Islet precursor cell (in vitro differentiated cells): ENCODE measurements at places on chromosomes 11 and 22.

DNA sequence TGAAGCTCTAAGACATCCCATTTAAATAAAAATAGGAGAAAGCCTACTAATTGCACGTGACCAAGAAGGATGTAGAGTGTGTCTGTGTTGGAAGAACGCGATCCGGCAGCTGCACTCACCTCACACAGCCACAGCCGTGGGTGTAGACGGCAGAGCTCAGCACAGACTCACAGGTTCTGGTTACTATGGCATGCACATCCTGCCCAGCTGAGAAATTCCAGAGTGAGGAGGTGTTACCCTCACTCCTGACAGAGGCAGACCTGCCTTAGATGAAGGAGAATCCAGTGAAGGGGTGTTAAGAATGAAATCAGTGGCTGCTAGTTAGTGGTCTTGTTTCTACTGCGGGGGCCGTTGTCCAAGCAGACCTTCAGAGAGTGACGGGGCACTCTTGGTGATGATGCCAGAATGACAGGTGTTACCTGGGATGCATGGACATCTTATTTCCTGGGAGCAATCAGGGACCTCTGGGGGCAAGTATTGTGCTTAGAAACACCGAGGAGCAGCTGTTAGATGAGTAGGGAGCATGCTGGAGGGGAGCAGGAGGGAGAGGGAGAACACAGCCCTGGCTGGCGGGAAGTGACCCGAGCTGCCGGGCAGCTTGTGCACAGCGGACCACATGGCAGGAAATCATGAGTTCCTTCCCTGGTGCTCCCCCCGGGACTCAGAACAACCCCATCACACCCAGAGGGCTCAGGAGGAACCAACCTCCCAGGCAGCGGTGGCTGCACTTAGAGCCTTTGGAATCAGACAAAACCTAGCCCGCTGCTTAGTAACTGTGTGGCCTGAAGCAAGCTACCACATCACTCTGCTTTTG lies 12.3 kb downstream of the KCNJ5 start:
- peak; percentile 86 for DNase-seq

DNA sequence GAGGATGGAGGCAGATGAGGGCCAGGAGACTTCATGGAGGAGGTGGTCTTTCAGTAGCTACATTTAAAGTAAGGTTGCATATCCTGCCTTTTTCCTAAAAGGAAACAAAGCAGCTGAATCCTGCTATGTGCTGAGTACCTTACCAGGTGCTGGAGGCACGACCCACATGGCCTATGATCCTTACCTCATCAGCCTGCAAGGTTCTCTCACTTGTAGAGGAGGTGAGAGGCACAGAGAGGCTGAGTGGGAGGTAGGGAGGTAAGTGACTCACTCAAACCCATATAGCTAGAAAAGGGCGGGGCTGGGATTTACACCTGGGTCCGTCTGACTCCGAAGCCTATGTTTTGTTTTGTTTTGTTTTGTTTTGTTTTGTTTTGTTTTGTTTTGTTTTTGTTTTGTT lies 75.8 kb downstream of the BUD13 start:
- DNase-seq: peak; percentile 57

DNA sequence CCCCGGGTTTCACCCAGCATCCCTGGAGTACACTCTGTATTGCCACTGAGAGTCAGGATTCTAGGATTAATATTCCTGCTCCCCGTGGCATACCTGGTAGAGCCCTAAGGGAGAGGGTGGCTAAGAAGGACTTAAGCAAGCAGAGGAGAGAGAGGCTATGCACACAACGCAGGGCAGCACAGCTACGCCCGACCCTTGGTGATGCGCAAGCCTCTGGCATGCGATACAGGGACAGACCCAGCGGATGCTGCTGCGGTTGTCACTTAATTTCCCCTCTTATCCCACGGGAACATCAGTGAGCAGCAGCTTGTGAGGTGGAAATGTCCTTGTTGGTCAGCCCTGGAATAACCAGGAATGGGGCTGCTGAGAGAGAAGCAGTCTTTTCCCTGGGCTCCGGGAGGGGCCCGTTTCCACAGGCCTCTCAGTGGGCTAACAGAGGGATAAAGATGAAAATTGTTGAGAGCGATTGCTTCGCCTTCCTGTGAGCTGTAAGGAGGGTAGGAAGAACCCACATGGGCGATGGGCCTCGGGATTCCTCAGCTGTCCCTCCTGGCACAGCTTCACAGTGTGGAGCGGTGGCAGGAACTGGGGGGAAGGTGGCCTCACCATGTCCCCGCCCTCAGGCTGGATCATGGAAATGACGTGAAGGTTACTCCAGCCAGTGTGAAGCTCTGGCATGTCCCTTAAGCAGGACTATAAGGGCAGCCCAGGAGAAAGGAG lies 48.4 kb upstream of the RAB1B start:
- no peak for DNase-seq

DNA sequence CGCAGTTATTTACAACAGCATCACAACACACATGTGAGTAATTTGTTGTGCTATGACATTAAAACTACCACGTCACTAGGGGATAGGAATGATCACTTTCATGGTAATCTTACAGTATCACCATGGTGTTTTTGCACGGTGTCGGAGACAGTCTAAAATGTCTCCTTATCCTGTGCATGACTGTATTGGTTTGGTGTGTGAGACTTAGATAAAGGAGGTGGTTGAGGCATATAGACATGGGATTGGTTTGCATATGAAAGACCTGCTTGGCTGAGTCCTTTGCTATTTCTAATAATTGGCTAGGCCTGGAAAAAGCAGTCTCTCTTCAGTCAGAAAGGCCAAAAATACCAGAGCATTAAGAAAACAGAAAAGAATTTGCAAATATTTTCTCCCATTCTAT lies 30.2 kb downstream of the MSANTD4 start:
- no peak for DNase-seq

GRCh38 chr11:29452146-29452545 lies 564.7 kb downstream of the KCNA4 start:
- no peak for DNase-seq

DNA sequence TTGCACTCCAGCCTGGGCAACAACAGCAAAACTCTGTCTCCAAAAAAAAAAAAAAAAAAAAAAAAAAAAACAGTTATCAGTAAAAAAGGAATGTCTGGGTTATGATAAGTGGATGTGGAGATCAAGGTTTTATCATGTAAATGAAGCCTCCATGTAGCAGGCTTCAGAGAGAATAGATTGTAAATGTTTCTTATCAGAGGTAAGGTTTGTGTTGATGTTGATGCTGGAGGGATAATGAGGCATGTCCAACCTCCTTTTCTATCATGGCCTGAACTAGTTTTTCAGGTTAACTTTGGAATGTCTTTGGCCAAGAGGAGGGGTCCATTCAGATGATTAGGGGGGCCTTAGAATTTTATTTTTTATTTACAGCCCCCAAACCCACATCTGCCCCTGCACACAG lies 35.4 kb upstream of the TREH start:
- DNase-seq: no peak

GRCh38 chr11:128474036-128474874 lies 113.1 kb downstream of the ETS1 start:
- DNase-seq: no peak

DNA sequence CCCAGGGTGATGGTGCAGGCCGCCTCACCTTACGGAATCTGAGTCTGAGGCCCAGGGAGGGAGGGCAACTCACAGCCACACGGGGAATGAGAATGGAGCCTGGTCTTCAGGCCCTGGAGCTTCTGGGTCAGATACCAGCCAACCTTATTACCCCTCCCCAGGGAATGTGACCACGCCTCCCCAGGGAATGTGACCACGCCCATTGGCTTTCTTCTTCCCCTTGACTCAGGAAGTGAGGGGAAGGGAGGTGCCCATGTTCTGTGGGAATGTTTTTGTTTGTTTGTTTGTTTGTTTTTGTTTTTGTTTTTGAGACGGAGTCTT lies 57.5 kb upstream of the RBFOX2 start:
- DNase-seq: peak; percentile 70

GRCh38 chr11:1303973-1304372 lies 5.5 kb downstream of the TOLLIP start:
- DNase-seq: peak; percentile 40

GRCh38 chr11:72015511-72016061 lies 16.9 kb downstream of the IL18BP start:
- peak; percentile 85 for DNase-seq

GRCh38 chr11:85590848-85591483 lies 36.2 kb downstream of the DLG2 start:
- no peak for DNase-seq

DNA sequence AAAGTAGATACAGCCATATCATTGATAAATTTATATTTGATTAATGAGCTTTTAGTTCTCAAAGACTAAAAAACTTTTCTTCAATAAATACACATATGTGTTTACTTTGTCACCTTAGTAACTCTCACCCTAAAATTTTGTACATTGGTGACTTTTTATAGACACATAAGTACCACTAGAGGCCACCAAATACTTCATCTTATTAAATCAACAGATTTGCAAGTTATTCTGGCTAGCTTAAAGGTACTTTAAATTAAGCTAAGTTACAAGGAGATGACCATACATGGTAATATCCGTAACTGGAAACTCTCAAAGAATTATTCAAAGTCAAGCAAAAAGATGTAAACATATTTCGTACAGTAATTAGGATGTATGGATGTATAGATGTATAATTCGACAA lies 112.2 kb downstream of the SBF2 start:
- no peak for DNase-seq

DNA sequence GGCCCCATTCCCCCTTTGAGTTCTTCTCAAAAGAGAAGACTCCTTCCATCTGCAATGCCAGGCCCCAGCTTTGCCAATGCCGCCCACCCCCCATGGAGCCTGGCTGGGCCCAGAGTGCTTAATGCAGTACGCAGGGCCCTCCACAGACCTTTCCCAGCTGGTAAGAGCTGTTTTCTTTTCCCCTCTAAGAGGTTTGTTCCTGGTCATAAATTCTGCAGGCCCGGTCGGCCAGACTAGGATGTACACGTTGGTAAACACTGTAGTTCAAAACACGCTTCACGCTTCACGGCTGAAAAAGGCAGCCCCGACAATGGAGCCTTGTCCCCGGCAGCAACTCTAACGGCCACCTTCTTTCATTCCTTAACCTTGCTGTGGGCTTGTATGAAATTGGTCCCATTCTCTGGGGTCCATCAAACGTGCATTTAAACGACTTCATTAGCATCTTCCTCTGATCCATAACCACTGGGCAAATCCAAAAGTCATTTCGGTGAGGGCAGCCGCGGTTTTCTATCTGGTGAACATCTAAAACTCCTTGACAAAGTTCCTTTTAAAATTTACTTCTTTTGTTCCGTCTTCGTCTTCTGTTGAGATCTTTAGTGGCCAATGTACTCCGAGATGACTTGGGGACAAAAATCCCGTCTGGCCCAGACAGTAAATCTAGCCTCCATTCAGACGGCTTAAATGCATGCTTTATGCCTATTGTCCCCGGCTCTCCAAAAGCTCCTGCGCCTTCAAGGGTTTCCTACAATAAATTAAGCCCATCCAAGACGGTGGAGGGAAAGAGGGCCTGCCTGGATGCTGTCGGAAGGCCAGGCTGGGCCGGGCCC lies 60.0 kb upstream of the MYEOV start:
- DNase-seq: no peak

DNA sequence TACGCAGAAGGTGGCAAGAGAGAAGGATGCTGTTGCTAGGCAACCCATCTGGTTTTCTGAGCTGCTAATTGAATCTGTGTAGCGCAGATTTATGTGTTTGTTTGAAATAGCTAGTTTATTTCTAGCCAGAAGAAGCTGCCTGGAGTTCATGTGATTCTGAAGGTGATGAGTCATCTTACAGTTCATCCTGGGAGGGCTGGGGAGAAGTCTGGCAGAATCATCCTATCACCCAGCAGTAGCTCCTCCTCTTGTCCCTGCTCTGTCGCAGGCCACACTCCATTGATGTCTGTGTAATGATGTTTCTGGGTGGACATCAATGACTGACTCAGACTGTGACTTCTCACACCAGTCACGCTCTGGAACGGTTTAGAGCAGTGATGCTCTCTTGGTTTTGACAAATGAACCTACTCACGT lies 4.8 kb upstream of the FBXO7 start:
- DNase-seq: peak; percentile 89

- peak; percentile 90 for DNase-seq
Measured at GRCh38 chr22:37043828-37044538, 7.6 kb upstream of the KCTD17 start.

DNA sequence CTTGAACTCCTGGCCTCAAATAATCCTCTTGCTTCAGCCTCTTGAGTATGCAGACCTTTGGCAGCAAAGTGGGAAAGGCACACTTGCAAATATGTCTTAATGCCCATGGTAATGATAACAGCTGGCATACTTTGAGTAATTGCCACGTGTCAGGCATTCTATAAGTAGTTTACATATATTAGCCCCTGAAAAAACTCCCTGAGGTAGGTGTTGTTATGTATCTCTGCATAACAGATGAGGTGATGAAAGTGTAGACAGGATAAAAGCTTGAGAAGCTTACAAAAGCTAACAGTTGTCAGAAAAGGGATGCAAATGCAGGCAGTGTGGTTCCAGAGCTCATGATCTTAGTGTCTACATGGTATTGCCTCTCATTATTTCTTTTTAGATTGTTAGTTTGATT lies 291.1 kb upstream of the C11orf87 start:
- DNase-seq: no peak
